ENCODE measurements at places on chromosomes 11 and 22.

DNA sequence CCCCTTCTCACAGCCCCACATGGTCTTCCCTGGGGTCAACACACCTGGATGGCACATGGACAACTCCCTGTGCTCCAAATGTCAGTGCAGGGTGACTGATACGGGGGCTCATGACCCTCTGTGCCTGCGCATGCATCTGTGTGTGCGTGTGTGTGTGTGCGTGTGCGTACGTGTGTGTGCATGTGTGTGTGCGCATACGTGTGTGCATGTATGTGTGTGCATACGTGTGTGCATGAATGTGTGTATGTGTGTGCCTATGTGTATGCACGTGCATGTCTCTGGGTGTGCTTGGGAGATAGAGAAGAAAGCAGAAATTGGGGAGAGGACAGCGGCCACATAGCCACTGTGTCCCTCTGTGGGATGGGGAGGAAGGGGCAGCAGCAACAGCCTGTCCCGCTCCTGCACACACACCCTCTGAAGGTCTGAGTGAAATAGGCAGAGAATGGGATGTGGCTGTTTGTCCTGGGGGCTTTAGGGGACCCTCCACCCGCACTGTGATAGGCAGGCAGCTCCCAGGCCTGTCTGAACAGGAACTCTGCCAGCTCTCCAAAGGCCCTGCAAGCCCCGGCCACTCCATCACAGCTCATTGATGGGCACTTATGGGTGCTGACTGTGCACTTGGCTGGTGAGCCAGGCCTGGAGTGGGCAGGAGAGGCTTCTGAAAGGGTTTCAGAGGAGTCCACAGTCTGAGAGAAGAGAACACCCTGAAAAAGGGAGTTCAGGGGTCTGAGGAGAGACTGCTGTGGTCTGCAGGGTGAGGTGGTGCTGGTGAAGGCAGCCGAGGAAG is 28.7 kb upstream of the PICK1 start:
- H3K4me1 ChIP-seq: peaks cover 9% of the 10 kb centered on the region
- no peak overlapping the region for H3K4me3 ChIP-seq
- no peaks in the 10 kb centered on the region for H3K36me3 ChIP-seq
- H3K27me3 ChIP-seq: no peaks in the 10 kb centered on the region
- no peak overlapping the region for H3K27ac ChIP-seq

GRCh38 chr11:12841946-12842630 is 167.0 kb upstream of the RASSF10 start:
- DNase-seq: no peak
- H3K4me3 ChIP-seq: no peak overlapping the region
- peaks cover 7% of the 10 kb centered on the region for H3K27me3 ChIP-seq
- H3K36me3 ChIP-seq: no peaks in the 10 kb centered on the region

- no peak for DNase-seq
- H3K36me3 ChIP-seq: no peaks in the 10 kb centered on the region
- no peak overlapping the region for H3K4me3 ChIP-seq
- H3K27ac ChIP-seq: no peak overlapping the region
These were observed 10.9 kb downstream of the SMCO4 start for GRCh38 chr11:93532281-93532789.

DNA sequence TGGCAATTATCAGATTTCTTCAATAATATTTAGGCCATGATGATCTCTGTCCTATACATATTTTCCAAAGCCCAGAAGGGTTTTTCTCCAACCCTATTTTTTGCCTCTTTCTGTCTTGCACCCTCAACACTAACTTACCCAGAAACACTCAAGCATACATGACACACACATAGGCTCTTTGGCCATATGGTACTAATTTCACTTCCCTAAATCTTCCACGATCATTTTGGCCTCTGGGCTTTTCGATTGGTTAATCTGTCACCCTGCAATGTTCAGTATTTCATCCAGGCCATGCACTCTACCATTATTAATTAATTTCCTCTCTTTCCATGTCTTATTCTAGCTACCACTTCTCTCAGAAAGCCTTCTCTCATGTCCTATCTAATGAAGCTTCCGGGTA is 59.8 kb downstream of the LUZP2 start:
- DNase-seq: no peak
- no peaks in the 10 kb centered on the region for H3K4me1 ChIP-seq
- H3K27ac ChIP-seq: no peak overlapping the region

GRCh38 chr11:5809122-5809519 is 397 bp downstream of the OR52N2 start:
- peak overlapping the region; percentile 87 for H3K4me3 ChIP-seq
- no peaks in the 10 kb centered on the region for H3K27me3 ChIP-seq
- peak; percentile 19 for DNase-seq
- H3K27ac ChIP-seq: peak overlapping the region; percentile 2
- peaks cover 7% of the 10 kb centered on the region for H3K4me1 ChIP-seq

GRCh38 chr11:18865951-18866350 is 73.3 kb downstream of the MRGPRX1 start:
- no peak for DNase-seq
- H3K4me1 ChIP-seq: no peaks in the 10 kb centered on the region
- H3K36me3 ChIP-seq: no peaks in the 10 kb centered on the region
- no peak overlapping the region for H3K4me3 ChIP-seq
- no peaks in the 10 kb centered on the region for H3K27me3 ChIP-seq
- H3K27ac ChIP-seq: no peak overlapping the region

- H3K36me3 ChIP-seq: peaks cover 66% of the 10 kb centered on the region
- H3K27me3 ChIP-seq: no peaks in the 10 kb centered on the region
- peaks cover 28% of the 10 kb centered on the region for H3K4me1 ChIP-seq
- H3K4me3 ChIP-seq: no peak overlapping the region
These were observed 3.7 kb downstream of the RPS3 start for GRCh38 chr11:75403037-75403436.

DNA sequence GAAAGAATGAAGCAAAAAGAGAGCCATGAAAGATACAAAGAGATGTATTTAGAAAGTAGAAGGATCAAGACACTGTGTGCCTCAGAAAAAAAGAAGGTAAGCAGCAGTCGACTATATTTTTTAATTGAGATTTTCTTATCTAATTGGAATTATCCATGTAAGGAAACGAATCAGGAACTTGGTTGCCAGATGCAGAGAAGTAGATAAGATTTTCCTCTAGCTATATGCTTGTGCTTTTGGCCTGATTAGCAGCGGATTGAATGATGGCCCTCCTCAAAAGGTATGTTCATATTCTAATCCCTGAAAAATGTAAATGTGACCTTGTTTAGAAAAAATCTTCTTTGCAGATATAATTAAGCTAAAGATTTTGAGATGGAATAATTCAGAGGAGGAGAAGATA is 43.9 kb upstream of the CARD18 start:
- H3K4me3 ChIP-seq: peak overlapping the region; percentile 35
- no peak for DNase-seq
- H3K4me1 ChIP-seq: peaks cover 52% of the 10 kb centered on the region

DNA sequence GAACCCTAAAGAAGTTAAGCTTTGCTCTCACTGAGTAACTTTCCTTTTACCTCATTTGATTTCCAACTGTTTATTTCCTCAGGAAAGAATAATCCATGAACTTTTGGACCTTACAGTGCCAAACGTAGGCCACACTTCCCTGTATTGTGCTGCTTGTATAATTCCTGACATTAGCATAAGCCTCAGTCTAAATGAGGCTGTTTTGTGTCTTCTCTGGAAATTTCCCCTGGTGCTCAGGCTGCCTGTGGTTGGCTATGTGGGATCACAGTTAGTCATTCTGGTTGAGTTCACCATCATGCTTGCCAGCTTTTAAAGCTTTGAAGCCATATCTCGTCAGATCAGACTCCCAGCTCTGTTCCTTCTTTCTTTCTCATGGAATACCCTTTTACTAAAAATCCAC is 107.0 kb downstream of the FAM76B start:
- H3K36me3 ChIP-seq: no peaks in the 10 kb centered on the region
- no peaks in the 10 kb centered on the region for H3K4me1 ChIP-seq
- H3K27ac ChIP-seq: no peak overlapping the region
- DNase-seq: no peak
- H3K4me3 ChIP-seq: no peak overlapping the region

DNA sequence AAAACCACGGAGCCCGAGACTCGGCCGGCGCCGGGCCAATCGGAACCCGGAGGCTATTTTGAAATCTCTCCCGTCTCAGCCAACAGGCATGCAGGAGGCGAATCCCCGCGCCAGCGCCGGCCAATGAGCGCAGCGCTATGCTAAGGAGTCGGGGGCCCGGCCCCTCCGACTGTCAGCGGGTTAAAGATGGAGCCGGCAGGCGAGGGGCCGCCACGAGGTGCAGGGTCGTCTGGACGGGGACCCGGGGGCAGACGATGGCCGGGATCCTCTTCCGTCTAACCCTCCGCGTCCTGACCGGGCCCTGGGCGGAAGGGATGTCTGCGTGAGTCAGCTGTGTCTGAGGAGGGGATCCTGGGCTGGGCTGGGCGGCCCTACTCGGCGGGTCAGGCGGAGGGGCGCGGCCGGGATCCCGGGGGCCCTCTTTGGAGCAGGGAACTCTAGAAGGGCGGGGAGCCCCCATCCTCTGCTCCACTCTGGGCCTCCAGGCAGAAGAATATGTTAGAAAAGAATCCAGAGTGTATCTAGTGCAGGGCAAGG is 10.0 kb downstream of the SDF2L1 start:
- peaks cover 35% of the 10 kb centered on the region for H3K4me1 ChIP-seq
- peak overlapping the region; percentile 60 for H3K4me3 ChIP-seq
- peaks cover 2% of the 10 kb centered on the region for H3K36me3 ChIP-seq
- H3K27me3 ChIP-seq: no peaks in the 10 kb centered on the region
- peak; percentile 86 for DNase-seq

DNA sequence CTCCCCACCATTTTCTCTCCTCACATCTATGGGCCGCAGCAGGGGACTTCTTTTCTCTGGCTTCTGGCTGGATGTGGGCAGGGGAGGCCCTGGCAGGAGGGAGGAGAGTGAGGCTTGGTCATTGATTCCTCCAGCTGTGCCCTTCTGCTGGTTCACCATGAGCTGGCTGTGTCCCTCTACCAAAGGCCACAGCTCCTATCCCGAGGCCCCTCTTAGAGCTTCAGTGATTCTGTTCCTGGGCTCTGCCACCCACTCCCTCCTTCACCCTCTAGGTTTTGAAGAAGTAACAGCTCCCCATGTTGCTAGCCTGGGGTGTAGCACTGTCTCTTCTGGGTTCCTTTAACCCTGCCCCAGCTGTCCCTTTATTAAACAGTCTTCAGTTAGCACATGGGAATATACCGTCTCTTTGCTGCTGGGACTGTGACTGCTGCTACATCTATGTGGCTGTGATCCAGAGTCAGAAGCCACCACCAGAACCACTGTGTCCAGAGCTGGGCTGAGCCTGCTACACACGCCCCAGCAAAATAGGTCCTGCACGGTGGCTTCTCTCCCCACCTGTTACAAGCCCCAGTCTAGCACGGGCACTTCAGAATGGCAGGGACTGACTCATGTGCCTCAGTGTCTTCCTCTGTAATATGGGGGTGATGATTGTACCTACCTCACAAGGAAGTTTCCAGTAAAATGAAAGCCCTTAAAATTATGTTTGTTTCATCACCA is 578 bp upstream of the PARVG start:
- H3K4me3 ChIP-seq: no peak overlapping the region
- H3K27me3 ChIP-seq: no peaks in the 10 kb centered on the region
- peaks cover 13% of the 10 kb centered on the region for H3K36me3 ChIP-seq
- H3K27ac ChIP-seq: peak overlapping the region; percentile 39
- peaks cover 32% of the 10 kb centered on the region for H3K4me1 ChIP-seq

GRCh38 chr11:19079643-19080440 is 19.3 kb upstream of the MRGPRX2 start:
- H3K4me1 ChIP-seq: no peaks in the 10 kb centered on the region
- no peaks in the 10 kb centered on the region for H3K36me3 ChIP-seq
- H3K27ac ChIP-seq: no peak overlapping the region
- no peak for DNase-seq
- no peaks in the 10 kb centered on the region for H3K27me3 ChIP-seq
- H3K4me3 ChIP-seq: no peak overlapping the region

GRCh38 chr11:125036933-125037332 is 26.2 kb upstream of the SLC37A2 start:
- H3K27ac ChIP-seq: no peak overlapping the region
- DNase-seq: peak; percentile 48
- no peak overlapping the region for H3K4me3 ChIP-seq
- no peaks in the 10 kb centered on the region for H3K27me3 ChIP-seq

DNA sequence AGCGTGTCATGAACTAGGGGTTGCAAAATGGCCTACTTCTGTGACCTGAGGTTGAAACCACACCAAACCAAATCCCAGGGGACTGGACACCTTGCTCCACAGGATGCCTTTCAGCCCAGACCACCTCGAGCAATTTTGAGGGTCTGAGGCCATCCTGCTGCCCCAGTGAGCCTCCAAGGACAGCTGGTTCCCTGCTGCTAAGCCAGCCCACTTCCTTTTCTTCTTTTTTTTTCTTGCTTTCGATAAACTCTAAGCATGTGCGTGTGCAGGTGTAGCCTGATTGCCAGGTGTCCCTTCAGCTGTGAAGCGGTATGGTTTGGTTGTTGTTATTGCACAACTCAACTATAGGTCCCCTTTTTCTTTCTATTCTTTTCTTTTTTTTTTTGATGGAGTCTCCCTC is 2.7 kb downstream of the CRYBB1 start:
- no peaks in the 10 kb centered on the region for H3K36me3 ChIP-seq
- no peak for DNase-seq
- no peak overlapping the region for H3K4me3 ChIP-seq
- peaks cover 36% of the 10 kb centered on the region for H3K4me1 ChIP-seq

Data from CD14-positive monocyte (primary cell).